ENCODE measurements at places on chromosomes 4 and X.

DNA sequence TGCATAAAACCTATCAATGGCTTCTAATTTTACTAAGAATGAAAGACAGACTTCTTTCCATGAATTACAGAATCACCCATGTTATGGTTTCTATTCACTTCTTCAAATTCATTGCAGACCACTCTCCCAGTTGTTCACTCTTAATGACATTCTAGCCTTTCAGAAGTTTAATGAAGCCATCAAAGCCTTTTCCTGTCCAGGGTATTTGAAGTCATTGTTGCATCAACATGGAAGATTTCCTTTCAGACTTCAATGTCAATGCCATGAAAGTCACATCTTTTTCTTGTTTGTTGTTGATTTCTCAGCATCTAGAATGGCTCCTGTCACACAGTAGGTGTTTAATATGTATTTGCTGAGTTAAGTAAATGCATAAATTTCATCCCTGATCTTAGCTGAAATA is 48.1 kb upstream of the ARSJ start:
- no peak for DNase-seq

GRCh38 chrX:138345801-138346200 is 365.7 kb downstream of the FGF13 start:
- DNase-seq: no peak

DNA sequence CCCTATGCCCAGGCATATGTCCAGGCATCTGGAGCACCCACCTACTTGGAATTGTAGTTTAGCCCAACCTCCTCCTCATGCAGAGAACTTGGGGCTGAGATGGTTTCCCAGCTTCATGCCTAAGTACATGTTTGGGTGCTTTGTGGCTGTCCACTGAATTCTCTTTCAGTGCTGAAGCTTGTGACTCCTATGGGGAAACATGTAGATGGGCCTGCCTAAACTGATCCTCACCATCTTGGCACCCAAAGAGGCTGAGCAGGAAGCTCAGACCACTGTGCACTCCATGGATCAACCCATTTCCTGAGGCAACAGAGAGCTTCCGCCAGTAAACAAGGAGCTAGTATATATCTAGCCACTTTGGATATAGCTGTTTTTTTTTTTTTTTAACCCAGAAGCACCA is 2733.7 kb downstream of the PCDH7 start:
- DNase-seq: no peak

GRCh38 chr4:148116969-148117368 is 325.2 kb downstream of the NR3C2 start:
- no peak for DNase-seq

GRCh38 chr4:18082236-18082635 is 60.7 kb upstream of the LCORL start:
- no peak for DNase-seq

GRCh38 chr4:40953283-40954087 is 203.7 kb downstream of the NSUN7 start:
- no peak for DNase-seq

GRCh38 chr4:173171098-173171497 is 2.5 kb downstream of the GALNT7 start:
- DNase-seq: no peak

All from WERI-Rb-1 (cell line).